ENCODE measurements at places on chromosomes 7 and 10. TPM values are rescaled to one million over a fixed set of nuclear protein-coding genes. Genes with fewer than 3 reads are reported as not detected.

NOS3 gene
- total RNA-seq = 0.58 TPM

TMEM72 gene
- not detected for total RNA-seq

DLG5 gene
- total RNA-seq = 38.6 TPM

PON3 gene
- 39.3 TPM for total RNA-seq

OR13A1 gene
- not detected for total RNA-seq

CTAGE4 gene
- not detected for total RNA-seq

CEP55 gene
- 60.9 TPM for total RNA-seq

LMOD2 gene
- not detected for total RNA-seq

KCNH2 gene
- total RNA-seq = 5.7 TPM

SLIT1 gene
- total RNA-seq = 0.07 TPM

GFRA1 gene
- 9.5 TPM for total RNA-seq

AKR1C4 gene
- 0.13 TPM for total RNA-seq

SLC39A12 gene
- not detected for total RNA-seq

TBC1D12 gene
- total RNA-seq = 6.4 TPM

HMX2 gene
- total RNA-seq = not detected

NEURL1 gene
- 0.50 TPM for total RNA-seq

ST8SIA6 gene
- 0.03 TPM for total RNA-seq

SERPINE1 gene
- 1,731 TPM for total RNA-seq

TMEM213 gene
- total RNA-seq = not detected

ASB4 gene
- total RNA-seq = 0.15 TPM

COL17A1 gene
- 1.7 TPM for total RNA-seq

SLC18A3 gene
- total RNA-seq = not detected

TLX1 gene
- not detected for total RNA-seq

EN2 gene
- 0.83 TPM for total RNA-seq

SPDYE5 gene
- not detected for total RNA-seq

PGAM2 gene
- not detected for total RNA-seq

HKDC1 gene
- 8.9 TPM for total RNA-seq

COL1A2 gene
- not detected for total RNA-seq

OR2A42 gene
- not detected for total RNA-seq

CHRM2 gene
- not detected for total RNA-seq

NPFFR1 gene
- under 0.01 TPM for total RNA-seq

DNAJC2 gene
- 36.8 TPM for total RNA-seq

NODAL gene
- not detected for total RNA-seq

GPR15LG gene
- total RNA-seq = not detected

ATOH7 gene
- 0.08 TPM for total RNA-seq

MYPN gene
- total RNA-seq = 1.9 TPM
